Neural progenitor cell (in vitro differentiated cells): ENCODE measurements at places on chromosomes 4 and X. TPM values are rescaled to one million over a fixed set of nuclear protein-coding genes. Genes with fewer than 3 reads are reported as not detected.
A peak's percentile ranks its signal among the peaks of the same experiment; 100 is the strongest.

- H3K27ac ChIP-seq: no peak overlapping the region
- H3K4me3 ChIP-seq: no peak overlapping the region
- H3K27me3 ChIP-seq: no peaks in the 10 kb centered on the region
- no peaks in the 10 kb centered on the region for H3K36me3 ChIP-seq
These were observed 142.8 kb upstream of the EOLA2 start for GRCh38 chrX:150081076-150081475.

DNA sequence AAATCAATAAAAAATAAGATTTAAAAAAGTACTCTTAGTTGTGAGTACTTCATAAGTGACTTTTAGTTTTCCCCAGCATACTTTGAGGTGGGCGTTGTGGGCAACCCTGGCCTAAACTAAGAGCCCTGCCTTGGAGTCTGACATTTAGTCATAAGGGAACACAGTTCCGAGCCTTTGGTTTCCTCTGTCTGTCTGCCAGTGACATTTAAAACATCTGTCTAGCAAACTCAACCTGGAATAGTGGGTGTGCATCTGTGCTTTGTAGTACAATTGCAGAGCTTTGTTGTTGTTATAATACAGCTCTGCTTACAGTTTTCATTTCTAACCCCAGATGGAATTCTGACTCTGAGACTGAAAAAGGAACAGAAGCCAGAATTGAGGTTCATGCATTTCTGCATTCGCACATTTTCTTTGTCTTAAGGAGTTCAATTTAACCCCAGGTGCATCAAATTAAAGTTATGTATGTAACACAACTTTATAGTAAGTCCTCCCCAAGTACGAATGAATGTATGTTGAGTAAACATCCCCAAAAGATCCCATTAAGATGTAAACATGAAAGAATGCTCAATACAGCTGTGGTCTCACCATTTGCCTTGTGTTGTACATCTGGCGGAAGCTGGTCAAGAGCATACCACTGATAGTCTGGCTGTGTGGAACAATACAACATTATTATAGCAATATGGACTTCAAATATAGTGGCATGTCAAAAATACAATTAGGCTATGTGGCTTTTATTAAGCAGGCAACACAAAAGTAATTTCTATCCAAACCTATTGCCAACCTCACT is 25.9 kb downstream of the TNIP3 start:
- no peak overlapping the region for H3K27ac ChIP-seq
- no peaks in the 10 kb centered on the region for H3K4me1 ChIP-seq
- DNase-seq: no peak
- H3K36me3 ChIP-seq: no peaks in the 10 kb centered on the region
- no peak overlapping the region for H3K4me3 ChIP-seq
- H3K27me3 ChIP-seq: no peaks in the 10 kb centered on the region

GRCh38 chr4:61385256-61385655 is 185.1 kb downstream of the ADGRL3 start:
- peaks cover 5% of the 10 kb centered on the region for H3K4me1 ChIP-seq
- H3K36me3 ChIP-seq: no peaks in the 10 kb centered on the region
- H3K27ac ChIP-seq: no peak overlapping the region
- H3K4me3 ChIP-seq: no peak overlapping the region
- no peak for DNase-seq
- H3K27me3 ChIP-seq: no peaks in the 10 kb centered on the region

DNA sequence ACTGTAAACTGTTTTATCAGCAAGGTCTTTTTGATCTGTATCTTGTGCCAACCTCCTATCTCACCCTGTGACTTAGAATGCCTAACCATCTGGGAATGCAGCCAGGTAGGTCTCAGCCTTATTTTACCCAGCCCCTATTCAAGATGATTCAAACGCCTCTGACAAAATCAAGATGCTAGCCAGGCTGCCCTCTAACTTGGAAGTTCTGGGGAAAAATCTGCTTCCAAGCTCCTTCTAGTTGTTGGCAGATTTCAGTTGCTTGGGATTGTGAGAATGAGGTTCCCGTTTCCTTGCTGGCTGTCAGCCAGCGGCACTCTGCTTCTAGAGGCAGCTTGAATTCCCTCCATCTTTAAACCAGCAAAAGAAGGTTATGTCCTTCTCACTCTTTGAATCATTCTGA is 34.7 kb downstream of the LUZP4 start:
- no peak overlapping the region for H3K4me3 ChIP-seq
- no peak for DNase-seq
- peaks cover 13% of the 10 kb centered on the region for H3K4me1 ChIP-seq
- H3K27me3 ChIP-seq: no peaks in the 10 kb centered on the region

DNA sequence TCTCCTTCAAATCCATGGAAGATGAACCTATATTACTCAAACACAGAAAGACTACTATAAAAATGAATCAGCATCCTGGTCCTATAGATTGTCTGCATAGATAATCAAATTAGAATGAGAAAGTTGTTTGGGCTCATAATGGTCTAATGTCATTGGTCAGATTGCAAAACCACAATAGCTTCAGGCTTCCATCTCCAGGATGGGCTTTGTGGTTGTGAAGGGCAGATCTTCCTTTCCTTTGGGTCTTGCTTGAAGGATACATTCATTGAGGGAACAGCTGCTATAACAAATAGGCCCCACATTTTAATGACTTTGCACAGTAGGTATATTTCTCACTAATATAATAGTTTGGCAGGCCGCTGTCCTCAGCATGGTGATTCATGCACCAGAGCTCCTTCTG is 94.3 kb downstream of the REPS2 start:
- no peaks in the 10 kb centered on the region for H3K4me1 ChIP-seq
- no peak overlapping the region for H3K4me3 ChIP-seq
- no peaks in the 10 kb centered on the region for H3K27me3 ChIP-seq
- no peak for DNase-seq
- no peaks in the 10 kb centered on the region for H3K36me3 ChIP-seq

- no peaks in the 10 kb centered on the region for H3K27me3 ChIP-seq
- no peaks in the 10 kb centered on the region for H3K4me1 ChIP-seq
- H3K27ac ChIP-seq: no peak overlapping the region
- DNase-seq: no peak
- no peak overlapping the region for H3K4me3 ChIP-seq
- H3K36me3 ChIP-seq: no peaks in the 10 kb centered on the region
These were observed 57.7 kb upstream of the S100G start for GRCh38 chrX:16592194-16592770.

DNA sequence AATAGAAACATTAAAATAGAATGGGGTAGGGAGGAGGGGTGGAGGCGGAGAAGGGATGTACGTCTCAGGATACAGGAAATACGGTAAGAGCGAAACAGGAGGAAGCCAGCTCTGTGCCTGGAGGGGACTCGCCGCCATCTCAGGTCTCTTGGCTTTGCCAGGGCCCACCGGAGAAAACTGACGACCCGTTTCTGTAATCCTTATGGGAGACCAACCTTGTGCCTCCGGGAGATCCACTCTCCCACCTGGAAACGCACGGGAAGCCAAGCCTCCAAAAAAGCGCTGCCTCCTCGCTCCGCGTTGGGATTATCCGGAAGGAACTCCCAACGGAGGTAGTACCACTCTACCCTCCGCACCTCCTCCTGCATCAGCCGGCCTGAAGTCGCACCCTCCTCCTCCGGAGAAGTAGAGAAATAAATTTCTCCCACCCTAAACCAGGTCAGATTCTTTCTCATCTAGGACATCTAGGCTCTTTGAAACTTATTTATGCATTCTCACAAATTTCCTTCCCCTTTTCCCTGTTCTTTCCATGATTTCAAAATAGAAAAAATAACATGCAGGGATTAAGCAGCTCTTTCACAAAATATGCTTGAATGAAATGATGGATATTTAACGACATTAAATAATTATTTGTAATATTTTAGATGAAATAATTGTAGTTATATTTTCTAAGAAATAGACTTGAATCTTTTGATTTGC is at the start of gene NBDY:
Gene NBDY, plus strand, starts transcription at position 92 of the 699 bp plus-strand sequence. Its CDS starts 111 bp downstream, at position 203.
- H3K4me1 ChIP-seq: peaks cover 14% of the 10 kb centered on the region
- H3K27ac ChIP-seq: peak within 1 kb of the TSS; percentile 21
- peaks cover 5% of the 10 kb centered on the region for H3K36me3 ChIP-seq
- peak; percentile 62 for DNase-seq
- H3K4me3 ChIP-seq: peak within 1 kb of the TSS; percentile 79

DNA sequence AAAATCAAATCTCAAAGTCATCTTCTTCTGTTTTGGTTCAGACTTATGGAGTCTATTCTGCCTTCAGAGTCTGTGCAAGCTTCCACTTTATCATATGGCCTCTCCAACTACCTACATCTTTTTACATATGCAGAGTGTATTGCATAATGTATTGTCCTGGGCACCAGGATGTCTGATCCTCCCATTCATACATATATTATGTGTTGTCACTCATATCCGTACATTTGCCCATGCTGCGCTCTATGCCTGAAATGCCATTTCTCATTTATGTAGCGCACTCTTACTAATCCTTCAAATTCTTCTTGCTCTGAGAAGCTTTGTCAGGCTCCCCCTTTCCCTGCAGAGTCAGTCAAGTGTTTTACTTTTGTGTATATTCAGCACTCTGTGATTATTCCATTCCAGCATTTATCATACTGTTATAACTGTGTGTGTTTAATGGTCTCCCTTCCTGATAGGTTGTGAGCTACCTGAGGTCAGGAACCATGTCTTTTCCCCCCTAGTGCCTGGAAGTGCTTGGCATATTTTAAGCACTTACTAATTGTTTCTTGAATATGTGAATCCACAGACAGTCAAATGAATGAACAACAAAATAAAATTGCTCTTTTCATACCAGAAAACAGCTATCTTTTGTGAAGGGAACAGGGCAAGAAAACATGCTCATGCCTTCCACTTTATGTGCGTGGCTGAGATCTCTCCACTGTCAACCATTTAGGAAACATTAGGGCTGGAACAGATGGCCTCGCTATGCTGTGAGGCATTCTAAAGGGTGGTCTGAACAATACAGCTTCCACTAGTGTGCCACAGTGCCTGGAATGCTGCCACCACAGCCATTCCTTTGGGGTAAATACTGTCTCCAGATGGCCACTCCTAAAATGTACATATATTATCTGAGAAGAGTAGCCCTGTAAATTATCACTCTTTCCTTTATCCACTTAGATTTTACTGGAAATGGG is 81.8 kb downstream of the GLUD2 start:
- H3K36me3 ChIP-seq: no peaks in the 10 kb centered on the region
- no peaks in the 10 kb centered on the region for H3K4me1 ChIP-seq
- no peak overlapping the region for H3K4me3 ChIP-seq
- no peak overlapping the region for H3K27ac ChIP-seq
- no peaks in the 10 kb centered on the region for H3K27me3 ChIP-seq

DNA sequence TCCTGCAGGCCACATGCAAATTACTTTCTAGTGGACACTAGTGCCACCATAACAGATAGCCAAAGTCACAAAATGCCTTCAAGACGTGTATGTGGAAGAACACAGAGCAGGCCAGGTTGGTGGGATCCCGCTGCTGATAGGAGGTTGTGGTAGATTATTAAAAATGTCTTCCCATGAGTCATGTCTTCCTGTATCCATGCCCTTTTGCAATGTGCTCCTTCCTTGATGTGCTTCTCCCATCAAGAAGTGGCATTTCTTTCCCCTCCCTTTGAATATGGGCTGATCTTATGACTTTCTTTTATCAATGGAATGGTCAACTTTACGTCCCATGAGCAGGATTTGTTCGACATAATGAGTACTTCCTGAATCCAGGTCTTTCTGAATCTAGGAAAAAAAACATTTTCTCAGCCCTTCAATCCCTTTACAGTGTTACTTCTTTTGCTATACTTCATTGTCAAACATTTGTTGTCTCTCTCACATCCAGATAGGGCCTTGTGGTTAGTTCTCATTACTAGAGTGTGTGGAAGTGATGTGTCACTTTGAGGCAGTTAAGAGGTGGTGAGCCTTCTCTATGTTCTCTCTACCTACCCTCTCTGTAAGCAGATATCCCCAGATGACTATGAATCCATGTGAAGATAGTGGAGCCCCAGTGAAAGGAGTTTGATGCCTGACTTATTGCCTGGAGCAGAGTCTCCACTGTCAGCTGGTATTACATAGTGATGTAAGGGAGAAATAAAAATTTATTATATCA is 519.2 kb upstream of the DIPK2B start:
- H3K27me3 ChIP-seq: no peaks in the 10 kb centered on the region
- H3K4me1 ChIP-seq: no peaks in the 10 kb centered on the region
- no peaks in the 10 kb centered on the region for H3K36me3 ChIP-seq

GRCh38 chrX:4249401-4249800 is 536.0 kb upstream of the PRKX start:
- H3K27ac ChIP-seq: no peak overlapping the region
- no peak overlapping the region for H3K4me3 ChIP-seq
- peak; percentile 45 for DNase-seq
- H3K27me3 ChIP-seq: no peaks in the 10 kb centered on the region
- H3K36me3 ChIP-seq: no peaks in the 10 kb centered on the region

- no peak overlapping the region for H3K4me3 ChIP-seq
- DNase-seq: no peak
- H3K27ac ChIP-seq: no peak overlapping the region
These were observed 1082.3 kb upstream of the PABPC4L start for GRCh38 chr4:135283934-135284333.

- DNase-seq: no peak
- no peaks in the 10 kb centered on the region for H3K27me3 ChIP-seq
- H3K4me1 ChIP-seq: no peaks in the 10 kb centered on the region
- H3K36me3 ChIP-seq: peaks cover 3% of the 10 kb centered on the region
These were observed 90.1 kb downstream of the SH3BGRL start for GRCh38 chrX:81291996-81292395.

- H3K27ac ChIP-seq: no peak overlapping the region
- no peak overlapping the region for H3K4me3 ChIP-seq
- DNase-seq: no peak
- H3K36me3 ChIP-seq: no peaks in the 10 kb centered on the region
- no peaks in the 10 kb centered on the region for H3K4me1 ChIP-seq
- H3K27me3 ChIP-seq: no peaks in the 10 kb centered on the region
These were observed 73.3 kb downstream of the CYLC1 start for GRCh38 chrX:83934220-83934619.

DNA sequence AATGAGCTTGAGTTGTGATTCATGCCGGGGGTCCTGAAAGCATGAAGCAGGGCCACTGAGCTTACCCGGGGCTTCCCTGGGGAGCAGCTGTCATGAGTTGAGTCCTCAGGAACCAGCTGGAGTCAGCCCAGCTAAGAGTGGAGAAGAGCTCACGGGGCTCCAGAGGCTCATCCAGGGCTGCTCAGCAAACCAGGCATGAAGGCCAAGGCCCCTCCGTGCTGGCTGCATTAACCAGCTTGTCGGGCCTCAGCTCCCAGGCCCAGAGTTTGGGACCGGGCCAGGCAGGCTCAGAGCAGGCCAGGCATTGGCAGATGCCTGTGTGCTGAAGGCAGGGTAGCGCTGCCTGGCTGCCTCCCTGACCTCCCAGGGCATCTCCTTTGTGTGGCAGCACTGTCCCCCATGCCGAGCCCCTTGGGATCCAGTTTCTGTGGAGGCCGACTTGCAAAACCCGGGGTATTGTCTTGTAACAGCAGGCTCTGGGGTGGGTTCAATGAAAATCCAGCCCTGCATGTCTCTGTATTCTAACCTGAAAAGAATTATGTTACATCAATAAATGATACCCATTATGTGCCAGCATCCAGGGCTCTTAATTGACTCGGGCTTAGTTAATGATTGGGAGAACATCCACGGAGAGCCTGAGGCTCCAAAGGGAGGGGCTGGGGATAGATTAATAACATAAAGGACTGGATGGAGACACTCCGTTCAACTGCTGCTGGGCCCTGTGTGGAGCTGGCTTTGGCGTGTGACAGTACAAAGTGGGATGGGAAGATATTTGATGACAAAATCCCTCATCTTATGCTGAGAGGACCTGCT is 68.0 kb upstream of the MSX1 start:
- H3K4me1 ChIP-seq: peaks cover 16% of the 10 kb centered on the region
- H3K4me3 ChIP-seq: no peak overlapping the region
- no peaks in the 10 kb centered on the region for H3K36me3 ChIP-seq
- DNase-seq: peak; percentile 64
- no peak overlapping the region for H3K27ac ChIP-seq
- peaks cover 76% of the 10 kb centered on the region for H3K27me3 ChIP-seq

Gene STK26
- 115 and 182 TPM in 2 replicates for total RNA-seq

Gene ESX1
- not detected in 2 replicates for total RNA-seq

Gene ABLIM2
- 0.24 and 1.2 TPM in 2 replicates for total RNA-seq

Gene UGT2B10
- total RNA-seq: not detected in 2 replicates

Gene THAP9
- 41.3 and 78.7 TPM in 2 replicates for total RNA-seq

Gene MSX1
- total RNA-seq: 0.65 TPM in 1 of 2 replicates, not detected in the other
